ENCODE measurements at places on chromosomes 1 and 21.
A peak's percentile ranks its signal among the peaks of the same experiment; 100 is the strongest.

DNA sequence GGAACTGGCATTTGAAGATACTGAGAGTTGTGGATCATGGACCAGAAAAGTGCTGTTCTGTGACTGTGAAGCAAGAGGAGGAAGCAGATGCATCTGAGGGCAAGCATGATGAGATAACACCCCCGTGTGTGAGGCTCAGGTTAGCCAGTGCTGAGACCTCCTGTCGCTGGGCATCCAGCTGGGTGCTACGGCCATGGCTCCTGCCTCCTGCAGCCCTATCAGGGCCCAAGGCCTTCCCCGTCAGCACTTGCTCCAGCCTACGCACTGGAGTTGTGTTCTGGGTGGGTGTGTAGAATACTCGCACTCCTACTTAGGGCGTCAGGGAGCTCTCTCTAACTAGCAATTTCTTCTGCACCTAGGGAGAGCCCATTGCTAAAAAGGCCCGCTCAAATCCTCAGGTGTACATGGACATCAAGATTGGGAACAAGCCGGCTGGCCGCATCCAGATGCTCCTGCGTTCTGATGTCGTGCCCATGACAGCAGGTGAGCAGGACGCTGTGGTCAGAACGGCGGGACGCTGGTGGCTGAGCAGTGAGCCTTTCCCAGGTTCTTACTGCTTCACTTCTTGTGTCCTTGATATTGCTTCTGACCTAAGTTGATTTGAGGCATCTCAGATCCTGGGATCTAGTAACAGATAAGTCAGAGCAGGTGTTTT, 6.5 kb downstream of the PPIE start:
- no peak for DNase-seq

- DNase-seq: no peak
Observed at GRCh38 chr1:35882586-35882944, 444 bp upstream of the AGO1 start.

- DNase-seq: peak; percentile 60
Observed at GRCh38 chr1:223189903-223190724, 47.1 kb upstream of the TLR5 start.

GRCh38 chr21:15999741-16000140, 270.0 kb downstream of the USP25 start:
- DNase-seq: no peak

- no peak for DNase-seq
Observed at GRCh38 chr1:16076031-16076864, 2.8 kb upstream of the FAM131C start.

- DNase-seq: no peak
Observed at GRCh38 chr1:18743233-18743632, 112.6 kb downstream of the PAX7 start.

GRCh38 chr1:116457946-116458604, 85.0 kb downstream of the ATP1A1 start:
- DNase-seq: no peak

DNA sequence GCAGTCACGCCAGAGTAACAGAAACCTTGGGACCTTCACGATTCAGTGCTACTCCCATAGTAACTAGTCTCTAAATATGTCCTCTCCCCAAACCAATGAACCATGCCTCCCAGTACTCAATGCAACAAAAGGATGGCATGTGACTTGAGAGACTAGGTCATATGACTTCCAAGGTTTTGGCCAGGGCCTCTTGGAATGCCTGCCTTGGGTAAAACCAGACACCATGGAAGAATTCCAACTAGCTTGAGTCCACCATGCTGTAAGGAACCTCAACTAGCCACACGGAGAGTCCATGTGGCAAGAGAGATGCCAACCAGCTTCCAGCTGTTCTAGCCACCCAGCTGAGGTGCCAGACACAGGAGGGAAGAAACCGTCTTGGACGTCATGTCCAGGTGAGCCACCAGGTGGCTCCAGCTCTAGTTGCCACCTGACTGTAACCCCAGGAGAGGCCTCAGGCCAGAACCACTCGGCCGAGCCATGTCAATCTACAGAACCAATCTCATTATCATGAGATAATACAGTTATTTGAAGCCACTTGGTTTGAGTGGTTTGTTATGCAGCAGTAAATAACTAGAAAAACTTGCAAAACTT, 115.0 kb downstream of the SYF2 start:
- DNase-seq: no peak

DNA sequence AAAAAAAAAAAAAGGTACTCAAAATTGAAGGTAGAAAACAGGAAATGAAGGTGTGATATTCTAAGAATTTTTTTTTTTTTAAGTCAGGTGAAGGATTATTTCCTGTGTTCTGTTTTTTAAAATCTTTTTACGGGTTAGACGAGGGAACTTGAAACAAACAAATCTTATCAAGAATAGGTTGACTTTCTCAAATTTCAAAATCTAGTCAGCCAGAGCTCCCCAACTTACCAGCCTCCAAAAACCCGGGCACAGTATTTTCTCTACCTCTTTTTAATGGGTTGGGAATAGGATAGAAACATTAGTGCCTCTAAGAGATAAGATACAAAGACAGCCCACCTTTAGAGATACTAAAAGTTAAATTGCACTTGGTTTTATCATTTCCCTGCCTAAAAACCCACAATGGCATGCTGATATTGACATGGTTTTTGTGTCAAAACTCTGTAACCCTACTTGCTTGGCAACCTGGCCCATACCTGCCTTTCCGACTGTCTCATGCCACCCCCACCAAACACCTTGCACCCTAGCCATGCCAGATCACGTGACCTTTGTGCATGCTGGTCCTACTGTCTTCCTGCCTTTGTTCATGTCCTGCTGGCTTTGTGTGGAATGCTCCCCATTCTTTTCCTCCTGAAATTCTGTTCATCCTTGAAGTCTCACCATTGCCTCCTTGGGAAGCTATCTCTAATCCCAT, 4.2 kb downstream of the RCAN3 start:
- peak; percentile 54 for DNase-seq

- no peak for DNase-seq
Observed at GRCh38 chr1:246063013-246063616, 444.0 kb downstream of the SMYD3 start.

- DNase-seq: no peak
Observed at GRCh38 chr1:58395355-58395754, 151.2 kb downstream of the OMA1 start.

DNA sequence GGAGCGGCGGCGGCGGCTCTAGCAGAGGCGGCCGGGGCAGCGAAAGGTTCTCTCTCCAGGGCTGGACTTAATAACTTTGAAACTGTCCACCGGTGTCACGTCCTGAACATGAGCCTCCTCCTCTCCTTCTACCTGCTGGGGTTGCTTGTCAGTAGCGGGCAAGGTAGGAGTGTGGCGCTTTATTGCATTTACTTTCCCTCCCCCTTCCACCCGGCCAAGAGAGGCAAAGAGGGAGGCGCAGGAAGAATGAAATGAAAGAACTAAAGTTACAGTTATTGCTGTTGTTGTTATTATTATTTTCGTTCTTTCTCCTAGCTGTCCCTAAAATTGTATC, 214 bp downstream of the NCAM2 start:
- DNase-seq: no peak

DNA sequence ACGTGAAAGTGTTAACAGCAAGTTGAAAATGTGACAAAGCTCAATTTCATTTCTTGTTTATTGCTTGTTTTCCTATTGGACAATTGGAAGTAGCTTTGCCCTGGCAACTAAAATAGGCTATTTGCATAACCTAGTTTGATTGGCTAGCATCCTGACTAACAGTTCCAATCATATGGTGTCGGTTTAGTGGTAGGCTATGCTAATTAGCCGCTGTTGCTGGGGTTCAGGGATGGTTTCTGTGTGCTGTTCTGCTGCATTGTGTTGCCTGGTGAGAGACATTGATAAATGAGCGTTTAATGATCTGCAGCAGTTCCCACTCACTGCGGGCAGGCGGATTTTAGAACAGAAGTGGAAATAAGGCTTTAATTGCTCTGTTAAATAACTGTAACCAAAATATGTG, 68.5 kb downstream of the DYRK1A start:
- DNase-seq: peak; percentile 74
